ENCODE measurements at places on chromosomes 16 and 17. TPM values are rescaled to one million over a fixed set of nuclear protein-coding genes. Genes with fewer than 3 reads are reported as not detected.

GRCh38 chr17:14048169-14048568 lies 21.1 kb upstream of the COX10 start:
- no peak overlapping the region for H3K27ac ChIP-seq
- H3K27me3 ChIP-seq = no peaks in the 10 kb centered on the region
- no peaks in the 10 kb centered on the region for H3K4me1 ChIP-seq
- no peaks in the 10 kb centered on the region for H3K36me3 ChIP-seq
- DNase-seq = no peak
- H3K4me3 ChIP-seq = no peak overlapping the region

TVP23C gene
- 19.5 TPM for total RNA-seq

COX6A2 gene
- total RNA-seq = not detected

ST6GALNAC2 gene
- 58.5 TPM for total RNA-seq

BCL6B gene
- total RNA-seq = 1.9 TPM

DNA sequence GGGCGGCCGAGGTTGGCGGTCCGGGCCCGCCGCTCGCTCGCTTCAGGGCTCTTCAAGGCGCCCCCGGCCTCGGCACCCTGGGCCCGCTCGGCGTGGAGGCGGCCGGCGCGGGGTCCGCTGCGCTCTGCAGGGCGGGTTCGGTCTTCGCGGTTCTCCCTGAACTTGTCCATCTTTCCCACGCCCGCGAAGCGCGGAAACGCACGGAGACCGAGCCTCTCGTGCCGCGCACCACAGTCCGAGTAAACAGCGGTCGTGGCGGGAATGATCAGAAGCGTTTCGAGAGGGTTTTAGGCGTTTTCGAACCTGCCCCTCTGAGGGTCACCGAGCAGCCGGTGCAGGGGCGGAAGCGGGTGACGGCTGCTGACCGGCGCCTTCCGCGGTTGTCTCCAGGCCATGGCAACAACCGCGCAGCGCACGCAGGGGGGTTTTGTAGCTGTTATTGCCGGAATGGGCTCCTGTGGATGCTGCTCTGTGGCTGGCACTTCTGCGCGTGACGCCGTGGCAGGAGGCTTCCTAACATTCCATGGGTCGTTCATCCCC lies 414 bp downstream of the NARF start:
- peaks cover 17% of the 10 kb centered on the region for H3K4me1 ChIP-seq
- H3K27me3 ChIP-seq = no peaks in the 10 kb centered on the region
- no peak for DNase-seq
- peak overlapping the region; percentile 99 for H3K4me3 ChIP-seq
- H3K36me3 ChIP-seq = peaks cover 39% of the 10 kb centered on the region

DNA sequence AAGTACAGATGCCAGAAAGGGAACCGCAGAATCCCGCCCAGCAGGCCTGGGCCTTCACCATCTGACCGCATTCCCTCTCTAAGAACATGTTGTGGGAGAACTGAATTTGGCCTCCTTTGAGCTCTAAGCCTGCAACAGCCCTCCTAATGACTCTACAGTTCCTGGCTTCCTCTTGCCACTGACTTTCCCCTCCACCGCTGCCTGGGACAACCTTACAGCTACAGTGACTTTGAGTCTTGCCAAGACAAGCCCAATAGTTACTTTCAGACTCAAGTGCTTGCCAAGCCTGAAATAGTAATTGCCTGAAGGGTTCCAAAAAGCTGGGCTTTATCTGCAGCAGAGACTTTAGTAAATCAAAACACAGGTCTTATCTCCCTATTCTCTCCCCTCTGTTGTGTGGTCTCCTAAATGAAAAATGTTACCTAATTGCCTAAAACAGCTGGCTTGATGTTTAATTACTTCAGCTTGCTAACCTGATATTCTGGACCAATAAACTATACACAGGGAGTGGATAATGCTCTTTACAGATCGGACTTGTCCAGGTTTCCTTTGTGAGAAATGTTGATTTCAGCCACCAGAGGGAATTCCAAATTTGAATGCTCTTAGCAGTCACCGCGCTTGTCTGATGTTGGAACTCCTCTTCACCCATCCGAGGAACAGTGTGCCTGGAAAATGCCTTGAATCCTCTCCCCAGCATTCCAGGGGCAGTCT lies 85.1 kb upstream of the TBX2 start:
- no peaks in the 10 kb centered on the region for H3K27me3 ChIP-seq
- H3K27ac ChIP-seq = peak overlapping the region; percentile 51
- no peaks in the 10 kb centered on the region for H3K4me1 ChIP-seq
- no peak for DNase-seq

FAAP100 gene
- total RNA-seq = 20.1 TPM

DNA sequence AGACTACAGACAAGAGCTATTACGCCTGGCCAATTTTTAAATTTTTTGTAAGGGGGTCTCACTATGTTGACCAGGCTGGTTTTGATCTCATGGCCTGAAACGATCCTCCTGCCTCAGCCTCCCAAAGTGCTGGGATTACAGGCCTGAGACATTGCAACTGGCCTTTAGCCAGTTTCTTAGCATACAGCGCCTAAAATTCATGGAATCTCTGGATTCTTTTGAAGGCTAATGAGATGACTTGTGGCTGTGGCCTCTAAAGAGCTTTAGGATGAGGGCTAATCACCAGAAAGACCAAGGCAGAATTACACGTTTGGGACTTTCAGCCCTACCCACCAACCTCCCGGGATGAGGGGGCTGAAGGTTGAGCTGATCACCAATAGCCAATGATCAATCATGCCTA lies 34.6 kb downstream of the AKAP10 start:
- DNase-seq = no peak
- no peaks in the 10 kb centered on the region for H3K4me1 ChIP-seq
- H3K27me3 ChIP-seq = no peaks in the 10 kb centered on the region
- no peak overlapping the region for H3K27ac ChIP-seq

ASIC2 gene
- total RNA-seq = 1.5 TPM

DNA sequence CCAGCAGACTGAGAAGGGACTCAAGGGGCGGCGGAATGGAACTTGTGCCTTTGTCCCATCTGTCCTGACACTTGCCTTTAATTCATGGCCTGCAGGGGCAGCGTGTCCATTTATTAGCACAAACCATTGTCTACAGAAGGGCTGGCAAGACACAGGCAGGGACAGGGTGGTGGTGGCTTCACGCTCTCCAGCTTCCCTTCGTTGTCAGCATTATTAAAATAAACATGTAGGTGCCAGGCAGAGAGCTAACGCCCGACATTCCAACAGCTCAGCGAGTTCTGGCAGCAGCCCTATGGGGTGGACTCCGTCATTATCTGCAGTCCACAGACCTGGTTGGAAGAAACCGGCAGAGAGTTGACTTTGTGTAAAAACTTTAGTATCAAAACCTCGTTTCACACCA lies 16.3 kb downstream of the DNAI2 start:
- DNase-seq = no peak
- H3K4me1 ChIP-seq = no peaks in the 10 kb centered on the region
- no peak overlapping the region for H3K4me3 ChIP-seq
- no peaks in the 10 kb centered on the region for H3K27me3 ChIP-seq

NPIPA3 gene
- not detected for total RNA-seq

DNA sequence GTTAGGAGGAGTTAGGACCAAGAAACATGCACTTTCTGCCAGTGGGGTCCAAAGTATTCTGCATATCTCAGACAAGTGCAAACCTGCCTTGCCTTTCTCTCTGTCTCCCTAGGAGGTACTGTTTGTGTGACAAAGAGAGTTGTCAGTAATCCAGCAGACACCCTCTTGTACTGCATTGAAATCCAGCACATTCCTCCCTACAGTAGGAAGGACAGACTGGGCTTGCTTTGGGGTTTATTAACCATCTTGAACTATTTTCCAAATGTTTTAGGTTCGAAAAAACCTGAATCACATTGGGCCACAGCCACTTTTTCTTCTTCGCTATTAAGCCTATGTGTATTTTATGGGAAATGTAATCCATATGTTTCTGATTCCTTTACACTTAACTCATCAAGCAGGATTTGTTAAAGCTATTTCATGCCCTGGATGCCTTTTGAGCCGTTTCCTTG lies 204.2 kb upstream of the KCNJ16 start:
- no peaks in the 10 kb centered on the region for H3K36me3 ChIP-seq
- H3K4me1 ChIP-seq = peaks cover 9% of the 10 kb centered on the region
- no peak overlapping the region for H3K27ac ChIP-seq
- H3K4me3 ChIP-seq = no peak overlapping the region
- DNase-seq = no peak
- H3K27me3 ChIP-seq = no peaks in the 10 kb centered on the region

GRCh38 chr16:71338193-71338592 lies 20.3 kb upstream of the CALB2 start:
- no peak overlapping the region for H3K4me3 ChIP-seq
- H3K4me1 ChIP-seq = no peaks in the 10 kb centered on the region
- no peak for DNase-seq
- H3K27ac ChIP-seq = no peak overlapping the region
- H3K27me3 ChIP-seq = no peaks in the 10 kb centered on the region

UMOD gene
- not detected for total RNA-seq

GRCh38 chr17:4811471-4811870 lies 4.5 kb downstream of the PLD2 start:
- peaks cover 15% of the 10 kb centered on the region for H3K4me1 ChIP-seq
- H3K36me3 ChIP-seq = no peaks in the 10 kb centered on the region
- no peak overlapping the region for H3K4me3 ChIP-seq
- no peaks in the 10 kb centered on the region for H3K27me3 ChIP-seq
- DNase-seq = no peak

CENPX gene
- total RNA-seq = 69.9 TPM

- peaks cover 9% of the 10 kb centered on the region for H3K4me1 ChIP-seq
- no peak for DNase-seq
- no peaks in the 10 kb centered on the region for H3K27me3 ChIP-seq
- H3K36me3 ChIP-seq = no peaks in the 10 kb centered on the region
Observed at GRCh38 chr17:67836205-67836987, 11.1 kb downstream of the BPTF start.

DNA sequence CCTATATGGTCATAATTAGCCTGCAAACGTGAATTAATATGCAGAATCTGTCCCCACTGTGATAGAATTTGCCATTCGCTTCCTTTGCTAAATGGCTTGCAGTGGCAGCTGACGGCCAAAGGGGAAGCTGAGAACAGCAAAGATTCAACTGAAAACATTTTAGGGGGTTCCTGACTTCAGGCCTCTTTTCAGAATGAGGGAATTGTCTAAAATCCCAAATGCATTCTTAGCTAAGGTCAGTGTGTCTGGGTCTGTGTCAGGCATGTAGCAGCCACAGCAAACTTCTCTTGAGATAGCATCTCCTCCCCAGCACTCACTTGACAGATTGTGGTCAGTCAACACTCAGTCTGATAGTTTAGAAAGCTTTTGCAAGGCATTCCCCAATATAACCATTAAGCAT lies 701.1 kb downstream of the WWOX start:
- no peaks in the 10 kb centered on the region for H3K27me3 ChIP-seq
- H3K4me1 ChIP-seq = no peaks in the 10 kb centered on the region
- no peaks in the 10 kb centered on the region for H3K36me3 ChIP-seq
- no peak overlapping the region for H3K27ac ChIP-seq
- H3K4me3 ChIP-seq = no peak overlapping the region

DNA sequence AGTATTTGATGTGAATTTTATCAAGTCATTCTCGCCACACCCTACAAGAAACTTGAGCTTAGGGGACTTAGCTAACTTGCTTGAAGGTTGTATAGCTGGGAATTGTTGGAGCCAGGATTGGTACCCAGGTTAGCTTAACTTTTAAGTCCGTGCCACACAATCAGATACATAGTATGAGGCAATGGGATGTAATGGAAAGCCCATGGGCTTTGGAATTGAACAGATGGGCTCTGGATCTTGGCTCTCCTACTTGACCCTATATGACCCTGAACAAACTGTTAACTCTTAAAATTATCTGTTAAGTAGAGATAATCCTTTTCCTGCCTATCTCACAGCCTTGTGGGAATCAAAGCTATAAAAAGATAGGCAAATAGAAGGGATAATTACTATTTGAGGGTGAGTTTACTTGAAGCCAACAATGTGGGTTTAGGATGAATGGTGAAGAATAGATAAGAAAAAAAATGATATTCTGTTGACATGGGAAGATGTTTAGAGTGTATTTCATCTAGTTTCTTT lies 51.9 kb upstream of the CACNG3 start:
- H3K27ac ChIP-seq = no peak overlapping the region
- H3K4me1 ChIP-seq = no peaks in the 10 kb centered on the region
- H3K4me3 ChIP-seq = no peak overlapping the region
- DNase-seq = no peak

- H3K27me3 ChIP-seq = no peaks in the 10 kb centered on the region
- H3K4me1 ChIP-seq = no peaks in the 10 kb centered on the region
- H3K4me3 ChIP-seq = no peak overlapping the region
- no peak overlapping the region for H3K27ac ChIP-seq
- H3K36me3 ChIP-seq = peaks cover 29% of the 10 kb centered on the region
Observed at GRCh38 chr17:74217888-74218287, 4.5 kb downstream of the TTYH2 start.

- no peaks in the 10 kb centered on the region for H3K4me1 ChIP-seq
- DNase-seq = no peak
- no peaks in the 10 kb centered on the region for H3K36me3 ChIP-seq
Observed at GRCh38 chr17:44752953-44753861, 5.6 kb upstream of the ADAM11 start.

NUDT21 gene
- total RNA-seq = 41.5 TPM

GRCh38 chr17:49580055-49580721 lies 4.5 kb downstream of the NXPH3 start:
- no peaks in the 10 kb centered on the region for H3K27me3 ChIP-seq
- H3K36me3 ChIP-seq = no peaks in the 10 kb centered on the region
- no peak for DNase-seq

DNA sequence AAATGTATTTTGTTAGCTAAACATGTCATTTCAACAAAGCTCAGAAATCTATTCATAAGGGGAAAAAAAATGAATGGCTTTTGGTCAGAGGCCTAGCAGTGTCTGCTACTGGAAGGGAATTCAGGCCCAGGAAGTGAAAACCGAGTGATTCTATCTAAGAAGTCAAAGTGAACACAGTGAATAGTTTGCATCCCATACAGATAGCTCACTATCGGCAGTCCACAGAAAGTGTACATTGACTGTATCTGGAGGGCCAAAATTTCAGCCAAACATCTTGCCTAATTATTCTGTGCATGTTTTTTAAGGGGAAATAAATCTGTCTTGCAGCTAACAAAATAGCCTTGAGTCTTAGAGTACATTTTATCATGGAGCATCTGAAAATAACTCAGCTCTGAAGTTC lies 214.4 kb upstream of the CACNG5 start:
- H3K4me1 ChIP-seq = no peaks in the 10 kb centered on the region
- no peak for DNase-seq
- H3K4me3 ChIP-seq = no peak overlapping the region
- H3K27ac ChIP-seq = no peak overlapping the region

DNAAF1 gene
- not detected for total RNA-seq

DNA sequence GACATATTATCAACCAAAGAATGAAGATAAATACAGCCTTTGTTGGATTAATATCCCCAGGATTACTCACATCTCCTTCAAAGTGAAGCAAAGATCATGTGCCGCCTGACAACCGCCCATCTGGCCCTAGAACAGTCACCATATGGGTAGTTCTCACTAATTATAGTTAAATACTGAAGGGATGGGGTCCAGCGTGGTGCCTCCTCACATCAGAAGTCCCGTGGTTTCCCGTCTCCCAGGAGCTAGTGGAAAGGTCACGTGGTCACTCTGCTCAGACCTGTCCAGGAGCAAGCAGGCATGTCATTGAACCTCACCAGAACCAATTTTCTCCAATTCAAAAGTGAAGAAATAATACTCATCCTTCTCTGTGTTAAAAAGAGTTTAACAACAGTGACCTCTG lies 434.5 kb downstream of the SHISA9 start:
- H3K27ac ChIP-seq = no peak overlapping the region
- H3K36me3 ChIP-seq = no peaks in the 10 kb centered on the region
- H3K4me1 ChIP-seq = no peaks in the 10 kb centered on the region
- H3K4me3 ChIP-seq = no peak overlapping the region
